ENCODE measurements at places on chromosomes 1 and 21.

- no peak for DNase-seq
Observed at GRCh38 chr21:46371204-46372013, 47.5 kb downstream of the PCNT start.

GRCh38 chr1:36599828-36600227, 117.1 kb upstream of the CSF3R start:
- DNase-seq, result no peak

DNA sequence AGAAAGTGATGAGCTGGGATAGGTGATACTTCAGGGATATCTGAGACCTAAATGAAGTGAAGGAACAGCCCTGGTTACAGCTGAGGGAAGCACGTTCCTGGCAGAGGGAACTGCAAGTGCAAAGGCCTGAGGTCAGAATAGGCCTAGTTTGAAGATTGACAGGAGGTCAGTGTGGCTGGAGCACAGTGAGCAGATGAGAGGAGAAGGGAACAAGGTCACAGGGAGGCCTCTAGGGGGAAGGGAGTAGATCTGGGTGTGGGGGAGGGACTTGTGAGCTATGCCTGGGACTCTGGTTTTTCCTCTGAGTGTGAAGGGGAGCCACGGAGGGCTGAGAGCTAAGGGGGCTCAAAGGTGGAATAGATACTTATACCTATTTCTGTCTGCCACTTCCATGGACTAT, 736.4 kb downstream of the MATN1 start:
- DNase-seq, result no peak

GRCh38 chr1:52706136-52706670, 8.1 kb upstream of the COA7 start:
- DNase-seq, result no peak

DNA sequence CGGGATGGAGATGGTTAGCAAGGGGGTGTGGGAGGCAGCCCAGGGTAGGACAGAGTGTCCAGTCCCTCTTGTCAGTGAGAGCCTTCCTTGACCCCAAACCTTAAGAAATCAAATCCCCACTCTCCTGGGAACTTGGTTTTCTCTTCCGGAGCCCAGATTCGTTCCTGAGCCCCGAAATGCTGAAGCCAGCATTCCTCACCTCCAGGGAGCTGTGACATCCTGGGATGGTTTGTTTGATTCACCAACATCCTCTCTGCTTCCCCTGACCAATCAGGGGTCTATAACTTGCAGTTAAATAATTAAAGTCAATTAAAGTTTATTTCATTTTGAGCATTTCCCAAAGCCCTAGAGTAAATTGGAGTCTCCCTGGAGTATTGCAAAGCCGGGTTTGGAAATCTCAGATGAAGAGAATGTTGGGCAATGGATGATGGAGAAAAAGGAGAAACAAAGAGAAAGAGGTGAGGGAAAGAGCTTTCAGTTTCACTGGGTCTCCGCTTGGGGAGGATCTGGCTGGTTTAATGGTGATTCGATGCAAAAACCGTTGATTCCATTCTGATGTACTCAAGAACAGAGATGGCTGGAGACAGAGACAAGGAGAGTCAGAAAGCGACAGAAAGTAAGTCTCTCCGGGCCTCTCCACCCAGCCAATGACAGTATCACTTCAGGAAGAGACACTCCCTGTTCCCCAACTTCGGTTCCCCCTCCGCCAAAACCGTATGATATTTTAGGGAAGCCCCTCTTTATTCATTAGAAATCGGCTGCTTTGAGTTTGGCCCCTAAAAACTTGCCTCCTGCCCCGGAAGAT, 12.8 kb upstream of the ALX3 start:
- no peak for DNase-seq

- no peak for DNase-seq
Observed at GRCh38 chr1:245095903-245096302, 58.9 kb upstream of the KIF26B start.

DNA sequence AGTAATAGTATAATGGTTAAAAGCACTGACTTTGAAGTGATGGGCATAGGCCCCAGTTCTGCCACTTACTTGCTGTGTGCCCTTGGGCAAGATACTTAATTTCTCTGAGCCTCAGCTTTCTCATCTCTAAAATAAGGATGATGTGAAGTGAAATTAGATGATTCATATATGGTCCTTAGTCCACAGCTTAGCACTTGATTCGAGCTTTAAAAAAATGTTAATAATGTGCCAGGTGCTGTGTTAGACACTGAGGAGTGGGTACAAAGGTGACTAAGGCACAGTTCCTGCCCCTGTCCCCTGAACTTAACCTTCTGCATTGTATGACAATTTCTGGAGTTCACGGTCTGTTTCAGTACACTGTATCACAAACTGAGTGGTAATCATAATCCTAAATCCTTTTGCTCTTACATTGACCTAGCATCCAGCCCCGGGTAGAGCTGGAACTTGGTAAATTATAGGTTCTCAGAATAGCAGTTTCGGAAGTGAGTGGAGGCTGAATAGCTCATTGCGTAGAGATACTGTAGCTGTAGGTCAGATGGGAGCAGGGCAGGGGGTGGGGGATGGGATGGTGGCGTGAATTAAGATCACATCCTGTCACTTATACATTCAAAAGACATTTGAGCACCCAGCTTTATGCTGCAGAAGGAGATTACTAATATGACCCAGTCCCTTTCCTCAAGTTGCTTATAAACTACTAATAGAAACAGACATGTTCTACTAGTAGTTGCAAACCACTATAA, 1.5 kb downstream of the ZNF691 start:
- DNase-seq, result peak; percentile 22

GRCh38 chr21:28614791-28615190, 377.9 kb downstream of the LTN1 start:
- DNase-seq, result no peak

DNA sequence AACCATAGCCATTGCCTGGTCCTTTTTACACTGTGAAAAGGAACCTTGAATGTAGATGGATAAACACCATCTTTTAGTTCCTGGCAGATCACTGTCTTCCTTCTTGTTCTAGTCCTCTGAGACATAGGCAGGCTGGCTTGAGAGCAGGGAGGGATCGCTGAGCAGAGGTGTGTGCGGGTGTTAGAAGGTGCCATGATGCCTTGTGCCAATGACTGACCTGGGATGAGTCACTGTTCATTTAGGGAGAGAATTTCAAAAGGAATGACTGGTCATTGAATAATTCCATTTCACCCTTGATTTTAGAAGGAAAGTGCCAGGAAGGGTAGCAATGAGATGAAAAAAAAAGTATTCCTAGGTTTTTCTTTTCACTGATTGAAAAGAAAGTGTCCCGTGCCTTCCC, 383.9 kb downstream of the KIF26B start:
- no peak for DNase-seq

GRCh38 chr1:43559714-43560113, 29.0 kb downstream of the PTPRF start:
- no peak for DNase-seq

- no peak for DNase-seq
Observed at GRCh38 chr1:50516056-50516455, 92.8 kb upstream of the DMRTA2 start.

DNA sequence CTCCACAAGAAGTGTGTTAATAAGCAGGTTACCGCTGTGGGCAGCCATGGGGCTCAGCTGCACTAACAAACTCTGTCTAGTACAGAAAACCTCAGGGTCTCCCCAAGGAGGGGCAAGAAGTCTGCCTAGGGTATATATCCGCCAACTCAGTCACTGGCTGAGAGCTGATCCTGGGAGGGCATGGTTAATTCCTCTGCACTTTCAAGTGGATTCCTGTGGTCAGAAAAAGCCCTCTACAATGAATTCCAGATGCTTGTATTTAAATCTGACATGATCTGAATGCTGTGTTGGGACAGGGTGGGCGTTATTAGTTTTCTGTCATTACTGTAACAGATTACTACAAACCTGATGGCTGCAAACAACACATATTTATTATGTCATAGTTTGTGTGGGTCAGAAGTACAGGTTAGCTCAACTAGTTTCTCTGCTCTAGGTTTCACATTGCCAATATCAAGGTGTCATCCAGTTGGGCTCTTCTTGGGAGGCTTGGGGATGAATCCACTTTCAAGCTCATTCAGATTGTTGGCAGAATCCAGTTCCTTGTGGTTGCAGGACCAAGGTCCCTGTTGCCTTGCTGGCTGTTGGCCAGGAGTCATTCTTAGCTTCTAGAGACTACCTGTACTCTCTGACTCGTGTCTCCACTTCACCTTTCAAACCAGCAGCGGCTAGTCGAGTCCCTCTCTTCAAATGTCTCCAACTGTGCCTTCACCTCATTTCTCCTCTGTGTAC, 8.0 kb upstream of the SELE start:
- no peak for DNase-seq

- DNase-seq, result no peak
Observed at GRCh38 chr1:107058245-107059032, 2.0 kb downstream of the PRMT6 start.

- DNase-seq, result no peak
Observed at GRCh38 chr1:60906526-60906925, 175.8 kb upstream of the NFIA start.

GRCh38 chr1:211148366-211148765, 14.4 kb upstream of the KCNH1 start:
- no peak for DNase-seq

GRCh38 chr1:231318568-231318967, 19.1 kb downstream of the EXOC8 start:
- no peak for DNase-seq

GRCh38 chr1:29793101-29793546, 556.8 kb downstream of the PTPRU start:
- DNase-seq, result peak; percentile 81

GRCh38 chr1:64368344-64368743, 101.6 kb upstream of the CACHD1 start:
- no peak for DNase-seq

DNA sequence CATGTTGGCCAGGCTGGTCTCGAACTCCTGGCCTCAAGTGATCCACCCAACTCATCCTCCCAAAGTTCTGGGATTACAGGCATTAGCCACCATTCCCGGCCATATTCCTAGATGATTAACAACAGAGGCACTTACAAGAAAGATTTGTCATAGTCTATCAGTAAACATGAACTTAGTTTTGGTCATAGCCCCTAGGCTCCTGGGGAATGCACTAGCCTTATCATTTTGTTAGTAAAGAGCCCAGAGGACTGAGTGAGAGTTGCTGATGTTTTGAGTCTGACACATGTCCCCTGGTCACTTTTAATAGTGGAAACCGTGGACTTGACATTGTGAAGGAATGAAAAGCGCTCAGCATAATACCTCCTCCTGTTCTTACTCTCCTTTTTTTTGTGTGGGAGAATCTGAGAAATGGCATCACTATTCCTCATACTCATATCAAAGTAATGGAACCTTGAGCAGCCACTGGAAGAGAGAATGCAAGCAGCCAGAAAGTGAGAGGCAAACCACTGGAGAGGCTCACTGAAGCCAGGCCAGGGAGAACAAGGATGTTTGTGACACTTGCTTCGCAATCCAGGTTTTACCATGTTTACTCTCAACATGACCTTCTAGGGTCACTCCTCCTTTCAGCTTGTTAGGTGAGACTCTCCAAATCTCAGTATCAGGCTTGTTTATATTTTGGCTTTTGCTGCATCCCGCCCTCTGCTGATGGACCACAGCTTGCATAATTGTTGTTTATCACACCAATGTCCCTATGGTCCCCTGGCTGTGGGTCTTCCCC, 14.8 kb downstream of the ATP1B1 start:
- DNase-seq, result no peak

DNA sequence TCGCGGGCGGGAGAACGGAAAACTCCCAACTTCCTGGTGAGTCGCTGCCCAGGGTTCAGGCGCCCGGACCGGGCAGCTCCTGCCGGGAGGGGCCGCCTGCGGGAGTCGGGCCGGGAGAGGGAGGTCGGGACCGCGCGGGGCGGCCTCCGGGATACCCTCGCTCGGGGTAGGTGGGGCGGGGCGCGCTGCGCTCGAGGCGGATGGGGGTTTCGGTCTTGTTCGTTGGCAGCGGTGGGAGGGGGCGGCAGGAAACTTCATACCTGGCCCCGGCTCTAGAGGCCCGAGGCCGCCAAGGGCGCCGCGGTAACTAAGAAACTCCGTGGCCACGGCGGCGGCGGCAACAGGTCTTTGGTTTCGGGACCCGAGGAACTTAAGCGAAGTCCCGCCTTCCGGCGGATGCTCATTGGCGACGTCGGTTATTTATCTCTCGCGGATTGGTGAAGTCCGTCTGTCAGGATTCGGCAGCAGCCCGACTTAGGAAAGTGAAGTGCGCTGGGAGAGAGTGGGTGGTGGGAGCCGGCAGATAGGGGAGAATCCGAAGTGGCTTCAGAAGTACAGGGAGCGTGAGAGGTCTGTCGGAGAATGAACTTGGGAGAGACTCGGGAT, 546 bp downstream of the NEK7 start:
- peak; percentile 82 for DNase-seq

DNA sequence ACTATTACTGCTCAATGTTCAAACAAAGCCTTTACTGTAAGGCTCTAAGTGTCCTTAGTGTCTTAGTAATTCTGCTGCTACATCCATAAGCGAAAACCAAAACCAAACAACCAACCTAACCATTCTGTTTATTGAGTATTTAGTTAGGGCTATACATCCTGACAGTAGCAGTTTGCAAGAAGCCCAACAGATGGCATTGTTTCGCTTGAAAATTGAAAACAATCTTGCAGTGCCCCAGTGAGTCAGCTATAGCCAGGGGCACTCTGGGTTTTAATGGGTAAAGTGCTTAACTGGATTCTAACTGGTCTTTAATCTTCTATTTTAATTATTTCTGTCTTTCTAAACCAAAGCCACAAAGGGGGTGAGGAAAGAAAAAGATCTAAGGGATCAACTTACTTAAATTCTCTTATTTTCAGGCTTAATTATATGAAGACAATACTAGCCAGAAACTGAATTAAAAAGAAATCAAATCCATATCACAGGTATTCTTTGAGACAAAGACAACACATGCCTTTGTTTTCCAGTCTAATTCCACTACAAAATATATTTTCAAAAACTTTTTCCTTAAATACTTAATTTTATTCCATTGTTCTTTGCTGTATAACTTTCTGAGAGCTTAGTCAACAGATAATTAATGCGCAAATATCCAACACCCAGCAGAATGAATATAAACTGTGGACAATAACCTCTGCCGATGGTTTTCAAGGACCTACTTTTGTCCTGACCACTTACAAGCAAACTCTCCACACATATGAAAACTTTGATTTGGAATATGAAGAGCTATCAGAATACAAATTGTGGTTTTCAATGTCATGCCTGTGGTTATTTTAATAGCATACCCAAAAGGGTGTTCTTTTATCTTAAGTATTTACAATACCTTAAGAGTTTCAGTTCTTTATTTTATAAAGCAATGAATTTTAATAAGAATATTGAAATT, 15.2 kb downstream of the POGZ start:
- DNase-seq, result peak; percentile 67

GRCh38 chr1:77540501-77541161, 141.8 kb downstream of the ZZZ3 start:
- DNase-seq, result no peak

- no peak for DNase-seq
Observed at GRCh38 chr1:111745675-111746613, 6.7 kb upstream of the INKA2 start.
